NCI-H187 (cell line): ENCODE measurements at places on chromosomes 1 and 21.

- no peak for DNase-seq
Measured at GRCh38 chr1:200979574-200980451, 43.7 kb downstream of the KIF21B start.

DNA sequence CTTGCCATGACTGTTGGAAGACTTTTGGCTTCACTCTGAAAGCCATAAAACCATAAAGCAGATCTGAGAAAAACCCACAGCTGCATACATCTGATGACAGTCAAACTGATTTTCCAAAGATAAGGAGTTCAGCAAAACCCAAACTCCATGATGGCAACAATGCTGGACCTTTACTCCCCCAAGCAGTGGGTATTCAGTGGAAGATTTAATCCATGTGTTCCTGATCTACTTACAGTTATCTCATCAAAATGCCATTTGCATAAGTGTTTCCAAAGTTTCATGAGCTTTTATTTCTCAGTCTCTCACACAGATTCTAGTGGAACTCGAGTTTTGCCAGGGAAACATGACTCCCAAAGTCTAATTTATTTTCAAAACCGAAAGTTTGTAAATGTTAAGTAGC, 184.9 kb downstream of the ZC3H11B start:
- no peak for DNase-seq

DNA sequence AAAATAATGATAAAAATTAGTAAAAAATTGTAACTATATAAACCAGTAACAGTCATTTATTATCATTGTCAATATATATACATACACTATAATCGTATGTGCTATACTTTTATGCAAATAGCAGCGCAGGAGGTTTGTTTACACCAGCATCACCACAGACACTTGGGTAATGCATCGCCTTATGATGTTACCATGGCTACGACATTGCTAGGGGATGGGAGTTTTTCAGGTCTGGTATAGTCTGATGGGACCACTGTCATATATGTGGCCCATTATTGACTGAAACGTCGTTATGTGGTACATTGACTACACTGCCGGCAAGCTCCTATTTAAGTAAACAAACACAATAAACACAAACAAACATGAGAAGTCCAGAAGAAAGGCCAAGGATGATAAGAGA, 45.6 kb downstream of the KCNK1 start:
- no peak for DNase-seq

- DNase-seq: no peak
Measured at GRCh38 chr1:199298825-199299224, 660.0 kb downstream of the PTPRC start.

DNA sequence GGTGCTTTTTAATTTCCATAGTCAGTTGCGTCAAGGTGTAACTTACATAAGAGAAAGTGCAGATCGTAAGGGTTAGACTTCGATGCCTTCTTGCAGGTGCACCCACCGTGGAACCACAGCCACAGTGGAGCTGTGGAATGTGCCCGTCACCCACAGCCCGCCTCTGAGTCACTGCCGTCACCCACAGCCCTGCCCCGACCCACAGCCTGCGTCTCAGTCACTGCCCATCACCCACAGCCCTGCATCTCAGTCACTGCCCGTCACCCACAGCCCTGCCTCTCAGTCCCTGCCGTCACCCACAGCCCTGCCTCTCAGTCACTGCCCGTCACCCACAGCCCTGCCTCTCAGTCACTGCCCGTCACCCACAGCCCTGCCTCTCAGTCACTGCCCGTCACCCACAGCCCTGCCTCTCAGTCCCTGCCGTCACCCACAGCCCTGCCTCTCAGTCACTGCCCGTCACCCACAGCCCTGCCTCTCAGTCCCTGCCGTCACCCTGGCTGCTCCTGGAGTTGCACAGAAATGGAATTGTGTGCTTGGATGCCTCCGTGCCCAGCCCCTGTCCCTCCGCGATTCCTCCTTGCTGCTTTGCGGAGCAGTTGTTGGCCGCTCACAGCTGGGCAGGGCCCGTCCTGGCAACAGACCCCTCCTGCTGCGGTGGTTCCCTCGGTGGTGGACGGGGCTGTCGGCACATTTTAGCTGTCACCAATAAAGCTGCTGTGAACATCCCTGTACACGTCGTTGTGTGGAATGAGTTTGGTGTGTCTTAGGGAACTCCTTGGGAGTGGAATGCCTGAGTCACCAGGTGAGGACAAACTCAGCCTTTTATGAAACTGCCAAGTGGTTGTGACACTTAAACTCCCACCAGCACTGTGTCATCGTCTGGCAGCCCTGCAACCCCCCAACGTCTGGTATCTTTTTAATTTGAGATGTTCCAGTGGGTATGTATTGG, 44.9 kb upstream of the COL6A2 start:
- no peak for DNase-seq

GRCh38 chr21:38032082-38032801, 116.0 kb upstream of the KCNJ6 start:
- no peak for DNase-seq

DNA sequence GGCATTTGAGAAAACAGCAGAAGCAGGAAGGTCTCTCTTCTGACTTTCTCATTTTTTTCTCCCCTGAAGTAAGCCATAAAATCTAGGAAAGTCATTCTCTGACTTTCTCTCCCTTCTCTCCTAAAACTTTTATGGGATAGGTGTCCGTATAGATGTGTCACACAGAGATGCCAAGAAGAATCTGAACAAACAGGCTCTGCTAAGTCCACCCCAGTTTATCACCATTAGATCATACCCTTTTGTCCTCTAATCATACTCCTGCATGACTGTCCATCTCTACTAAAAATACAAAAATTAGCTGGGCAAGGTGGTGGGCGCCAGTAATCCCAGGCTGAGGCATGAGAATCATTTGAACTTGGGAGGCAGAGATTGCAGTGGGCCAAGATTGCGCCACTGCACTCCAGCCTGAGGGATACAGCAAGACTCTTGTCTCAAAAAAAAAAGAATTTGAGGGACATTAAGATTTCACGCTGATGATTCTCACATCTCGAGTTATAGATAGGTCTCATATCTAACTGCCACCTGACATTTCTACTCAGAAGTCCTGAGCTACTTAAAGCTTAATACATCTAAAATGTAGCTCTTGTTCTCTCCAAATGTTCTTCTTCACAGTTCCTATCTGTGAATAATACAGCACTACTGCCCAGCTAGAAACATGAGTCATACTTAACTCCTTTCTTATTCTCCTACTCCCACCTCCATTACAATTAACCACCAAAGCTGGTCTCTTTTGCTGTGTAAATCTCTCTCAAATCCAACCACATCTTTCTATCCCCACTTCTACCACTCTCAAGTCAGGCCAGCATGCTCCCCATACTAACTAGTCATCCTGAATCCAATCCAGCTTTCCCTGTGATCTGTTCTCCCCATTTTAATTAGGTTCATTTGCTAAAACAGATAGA, 47.7 kb downstream of the ZNF644 start:
- no peak for DNase-seq

DNA sequence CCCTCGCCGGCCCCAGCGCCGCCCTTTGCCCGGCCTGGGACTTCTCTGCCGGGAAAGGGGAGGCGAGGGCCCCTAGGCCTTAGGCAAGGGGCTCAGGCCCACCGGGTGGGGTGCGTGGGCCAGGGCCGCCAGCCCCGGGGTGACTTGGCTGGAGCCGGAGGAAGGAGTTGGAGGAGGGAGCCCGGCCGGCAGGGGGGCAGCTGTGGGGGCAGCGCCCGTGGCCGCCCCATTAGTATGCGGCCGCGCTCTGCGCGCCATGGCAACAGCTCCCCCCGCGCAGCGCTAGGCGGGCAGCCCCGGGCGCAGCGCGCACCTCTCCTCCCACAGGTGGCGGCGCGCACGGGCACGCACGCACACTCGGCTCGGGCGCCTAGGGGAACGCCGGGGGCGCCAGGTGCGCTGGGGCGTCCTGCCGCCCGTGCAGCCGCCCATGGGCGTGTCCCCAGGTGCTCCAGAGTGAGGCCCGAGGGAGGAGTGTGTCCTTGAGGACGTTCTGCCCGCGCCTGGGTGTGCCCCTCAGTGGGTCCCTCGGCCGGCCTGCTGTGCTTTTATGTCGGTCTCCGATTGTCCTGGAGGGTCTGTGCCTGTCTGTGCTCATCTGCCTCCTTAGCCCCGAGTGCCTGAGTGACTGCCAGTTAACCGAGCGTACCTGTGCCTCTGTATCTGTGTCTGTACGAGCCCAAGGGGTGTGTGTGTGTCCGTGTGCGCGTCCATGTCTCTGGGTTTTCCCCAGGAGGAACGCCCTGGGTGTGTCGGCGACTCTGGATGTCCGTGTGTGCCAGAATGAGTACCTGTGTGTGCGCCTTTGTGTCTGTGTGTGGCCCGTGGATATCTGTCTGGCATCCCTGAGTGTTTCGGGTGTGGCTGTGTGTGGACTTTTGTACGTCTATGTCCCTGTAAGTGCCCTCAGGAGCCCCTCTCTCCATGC, 38.2 kb upstream of the WASF2 start:
- peak; percentile 95 for DNase-seq
